Stimulated activated naive CD4-positive, alpha-beta T cell (primary cell): ENCODE measurements at places on chromosomes 2 and 18.

DNA sequence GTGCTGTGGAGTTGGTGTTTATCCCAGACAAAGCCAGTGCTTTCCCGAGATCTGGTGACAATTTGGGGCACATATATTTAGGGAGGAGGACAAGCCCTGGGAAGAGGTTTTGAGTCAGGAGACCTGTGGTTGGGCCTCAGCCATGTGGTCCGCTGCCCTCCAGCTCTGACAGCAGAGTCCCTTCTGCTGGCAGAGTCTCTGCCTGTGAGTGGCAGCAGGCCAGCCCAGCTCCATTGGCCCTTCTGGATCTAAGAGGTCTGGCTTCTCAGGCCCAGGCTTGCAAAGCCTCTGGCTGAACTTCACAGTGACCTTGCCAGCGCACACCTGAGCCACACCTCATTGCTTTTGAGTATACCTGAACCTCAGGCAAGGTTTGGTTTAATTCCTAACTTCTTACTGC, 115.3 kb downstream of the BCL2L11 start:
- DNase-seq, result no peak

DNA sequence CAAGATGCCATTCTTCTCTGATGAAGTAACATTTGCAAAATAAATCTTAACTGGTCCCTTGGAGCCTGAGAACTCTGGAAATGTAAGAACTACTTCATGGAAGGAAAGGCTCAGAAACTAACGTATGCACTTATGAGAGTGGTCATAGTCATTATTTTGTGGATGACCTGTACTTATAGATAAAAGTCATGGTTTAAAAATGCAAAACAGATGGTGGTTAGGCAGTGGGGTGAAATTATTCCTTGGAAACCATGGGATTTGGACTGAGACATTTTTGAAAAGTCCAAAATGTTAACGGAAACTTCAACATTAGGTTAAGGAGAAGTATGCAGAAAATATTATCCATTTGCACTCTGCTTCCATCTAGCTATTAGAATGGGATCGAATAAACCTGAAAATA, 223.0 kb downstream of the ICOS start:
- DNase-seq, result no peak

- DNase-seq, result no peak
Observed at GRCh38 chr2:118596620-118597019, 250.8 kb downstream of the EN1 start.

GRCh38 chr2:74908748-74909444, 49.5 kb upstream of the POLE4 start:
- DNase-seq, result no peak

DNA sequence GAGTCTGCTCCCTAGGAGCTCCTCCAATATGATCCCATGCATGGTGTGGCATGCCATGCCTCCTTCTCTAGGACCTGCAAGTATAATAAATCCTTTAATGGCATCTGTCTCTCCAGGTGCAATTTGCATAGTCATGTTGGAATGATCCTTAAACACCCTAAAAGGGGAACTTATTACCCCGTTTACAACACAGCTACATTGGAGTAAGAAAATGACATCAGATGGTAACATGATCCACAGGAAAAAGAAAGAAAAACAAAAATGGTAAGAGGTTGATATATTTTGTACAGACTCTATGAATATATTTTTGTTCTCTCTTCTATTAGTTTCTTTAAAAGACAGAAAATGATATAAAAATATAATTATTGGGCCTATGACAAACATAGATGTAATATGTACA, 79.0 kb downstream of the CRACDL start:
- no peak for DNase-seq

GRCh38 chr2:152046940-152047339, 51.9 kb downstream of the CACNB4 start:
- no peak for DNase-seq
